ENCODE measurements at places on chromosomes 5 and 9.

GRCh38 chr9:74772121-74772520, 115.6 kb downstream of the TRPM6 start:
- DNase-seq, result no peak

- no peak for DNase-seq
These were observed 88.0 kb downstream of the TRIO start for GRCh38 chr5:14231156-14231555.

GRCh38 chr9:2029666-2030170, 14.6 kb downstream of the SMARCA2 start:
- DNase-seq, result no peak

DNA sequence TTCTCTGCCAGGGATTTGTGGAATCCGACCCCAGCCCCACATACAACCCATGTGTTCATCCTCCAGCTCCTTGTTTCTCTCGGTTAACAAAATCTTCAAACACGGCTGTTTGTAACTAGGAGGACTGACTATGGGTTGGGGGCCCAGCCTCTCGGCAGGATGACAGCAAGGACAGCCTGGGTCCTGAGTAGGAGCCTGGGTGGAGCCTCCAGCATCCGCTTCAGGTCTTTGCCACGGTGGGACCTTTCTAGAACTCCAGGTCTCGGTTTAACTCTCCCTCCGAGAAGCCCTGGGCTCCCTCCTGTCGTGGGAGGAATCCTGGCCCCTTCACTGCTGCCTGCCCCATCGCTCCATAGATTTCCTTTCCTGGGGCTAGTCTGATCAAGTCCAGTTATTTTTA, 248.5 kb downstream of the PBX3 start:
- DNase-seq, result no peak

DNA sequence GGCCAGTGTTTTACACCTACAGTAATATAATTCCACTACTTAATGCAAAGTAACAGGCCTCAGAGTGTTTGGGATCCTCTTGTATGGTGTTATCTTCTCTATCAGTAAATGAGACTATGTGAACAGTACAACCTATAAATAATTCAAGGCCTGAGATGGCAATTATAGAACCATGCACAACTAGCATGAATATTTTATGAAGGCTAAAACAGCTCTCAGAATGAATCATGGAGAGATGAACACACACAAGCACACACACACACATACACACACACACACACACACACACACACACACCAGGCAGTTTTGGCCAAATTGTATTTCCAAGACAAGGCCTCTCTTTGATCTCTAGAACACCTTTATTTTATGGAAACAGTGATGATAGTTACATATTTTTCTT, 224.9 kb downstream of the EBF1 start:
- DNase-seq, result no peak

GRCh38 chr9:3323714-3324113, 202.1 kb downstream of the RFX3 start:
- DNase-seq, result no peak

DNA sequence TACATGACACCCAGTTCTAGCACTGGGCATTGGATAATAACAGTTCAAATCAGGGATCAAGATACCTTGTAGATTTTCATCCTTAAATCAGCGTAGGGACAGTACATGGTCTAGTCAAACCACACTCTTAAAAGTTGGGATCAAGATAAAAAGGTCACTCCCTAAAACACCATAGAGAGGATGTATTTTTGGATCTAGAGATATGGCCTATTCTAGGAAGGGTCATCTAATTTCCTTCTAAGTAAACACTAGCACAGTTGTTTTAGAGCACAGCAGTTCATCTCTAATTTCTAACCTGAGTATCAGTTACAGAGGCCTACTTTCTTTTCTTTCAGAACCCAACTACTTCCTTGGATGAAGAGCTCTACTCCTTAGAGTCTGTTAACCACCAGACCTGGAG, 166.4 kb upstream of the GRIN3A start:
- DNase-seq, result no peak

GRCh38 chr5:1112596-1113331, 901 bp upstream of the SLC12A7 start:
- no peak for DNase-seq

DNA sequence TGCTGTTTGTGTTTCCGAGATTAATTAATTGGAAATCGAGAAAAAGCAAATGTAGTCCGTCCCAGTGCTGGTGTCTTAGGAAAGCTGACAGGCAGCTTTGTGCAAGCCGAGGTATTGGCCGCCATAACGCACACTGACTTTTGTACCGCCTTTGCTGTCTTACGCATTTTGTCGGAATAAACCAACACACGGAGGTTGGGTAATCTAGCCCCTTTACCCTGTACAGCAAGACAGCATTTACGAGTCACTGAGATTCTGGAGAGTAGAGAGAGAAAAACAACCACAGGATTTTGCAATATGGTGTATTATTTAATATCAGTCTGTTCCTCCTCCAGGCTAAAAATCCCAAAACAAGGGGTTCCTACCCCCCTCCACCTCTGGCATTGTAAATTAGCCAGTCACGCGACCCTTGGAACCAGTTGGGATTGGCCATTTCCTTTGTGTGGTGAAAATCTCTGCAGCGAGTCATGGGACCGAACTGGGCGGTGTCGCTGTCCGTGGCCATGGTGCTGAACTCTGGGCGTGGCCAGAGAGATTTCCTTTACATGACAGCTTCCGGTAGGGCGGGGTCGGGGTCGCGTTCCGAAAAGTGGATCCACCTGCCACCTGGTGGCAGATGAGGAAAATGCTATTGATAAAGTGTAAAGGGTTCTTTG, 10.3 kb upstream of the PCDHB1 start:
- DNase-seq, result peak; percentile 46

DNA sequence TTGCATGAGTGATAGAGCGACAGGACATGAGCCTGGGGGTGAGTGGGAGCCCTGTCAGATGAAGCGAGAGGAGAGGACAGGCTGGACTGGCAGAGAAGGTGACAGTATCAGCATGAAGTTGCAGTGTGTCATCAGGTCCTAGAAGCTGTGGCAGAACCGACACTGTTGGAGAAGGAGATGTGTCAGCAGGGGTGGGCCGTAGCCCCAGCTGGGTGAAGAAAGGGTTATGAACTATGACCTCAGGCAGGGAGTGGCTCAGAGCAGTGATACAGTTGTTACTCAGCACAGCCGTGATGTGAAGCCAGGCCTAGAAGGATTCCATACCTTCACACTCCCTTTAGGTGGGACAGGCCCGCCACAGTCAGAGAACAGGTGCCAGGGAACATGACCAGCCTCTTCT, 7.6 kb downstream of the PCYOX1L start:
- DNase-seq, result no peak

DNA sequence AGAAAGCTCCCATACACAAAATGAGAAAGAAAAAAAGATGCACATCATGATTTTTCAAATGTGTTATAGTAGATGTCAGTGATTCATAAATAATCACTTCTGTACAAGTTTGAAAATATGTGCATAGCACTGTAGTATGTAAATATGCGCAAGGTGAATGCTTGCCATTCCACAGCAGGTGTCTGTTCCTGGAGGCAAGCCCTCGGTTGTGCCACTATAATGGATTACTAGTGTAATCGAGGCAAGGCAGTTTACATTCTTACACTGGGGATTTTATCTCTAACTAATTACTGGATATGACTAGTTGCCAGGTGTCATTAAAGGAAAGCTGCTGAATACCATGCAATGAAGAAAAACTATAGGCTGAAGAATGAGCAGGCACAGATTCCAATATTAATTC, 93.6 kb downstream of the ARHGEF28 start:
- no peak for DNase-seq

- DNase-seq, result no peak
These were observed 215.3 kb upstream of the EDIL3 start for GRCh38 chr5:84599964-84600363.

DNA sequence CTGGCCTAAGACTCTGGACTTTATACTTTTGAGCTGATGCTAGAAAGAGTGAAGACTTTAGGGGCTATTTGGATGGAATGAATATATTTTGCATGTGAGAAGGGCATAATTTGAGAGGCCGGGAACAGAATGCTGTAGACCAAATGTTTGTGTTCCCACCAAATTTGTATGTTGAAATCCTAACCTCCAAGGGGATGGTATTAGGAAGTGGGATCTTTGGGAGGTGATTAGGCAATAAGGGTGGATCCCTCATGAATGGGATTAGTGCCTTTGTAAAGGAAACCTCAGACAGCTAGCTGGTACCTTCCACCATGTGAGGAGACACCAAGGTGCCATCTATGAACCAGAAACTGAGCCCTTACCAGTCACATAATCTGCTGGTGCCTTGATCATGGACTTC, 165.1 kb upstream of the S1PR3 start:
- no peak for DNase-seq

DNA sequence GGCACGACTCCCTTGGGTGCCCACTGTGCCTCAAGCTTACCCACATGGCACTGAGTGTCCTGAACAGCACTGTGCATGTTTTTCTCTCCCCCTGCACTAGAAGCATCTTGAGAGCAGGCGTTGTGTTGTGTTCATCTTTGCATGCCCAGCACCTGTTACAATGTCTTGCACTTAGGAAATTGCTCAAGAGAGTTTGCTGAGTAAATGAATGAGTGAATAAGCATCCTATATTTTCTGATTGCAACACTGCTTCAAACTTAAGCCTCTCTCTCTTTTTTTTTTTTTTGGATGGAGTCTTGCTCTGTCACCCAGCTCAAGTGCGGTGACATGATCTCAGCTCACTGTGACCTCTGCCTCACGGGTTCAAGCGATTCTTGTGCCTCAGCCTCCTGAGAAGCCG, 94.5 kb downstream of the LMNB1 start:
- no peak for DNase-seq

DNA sequence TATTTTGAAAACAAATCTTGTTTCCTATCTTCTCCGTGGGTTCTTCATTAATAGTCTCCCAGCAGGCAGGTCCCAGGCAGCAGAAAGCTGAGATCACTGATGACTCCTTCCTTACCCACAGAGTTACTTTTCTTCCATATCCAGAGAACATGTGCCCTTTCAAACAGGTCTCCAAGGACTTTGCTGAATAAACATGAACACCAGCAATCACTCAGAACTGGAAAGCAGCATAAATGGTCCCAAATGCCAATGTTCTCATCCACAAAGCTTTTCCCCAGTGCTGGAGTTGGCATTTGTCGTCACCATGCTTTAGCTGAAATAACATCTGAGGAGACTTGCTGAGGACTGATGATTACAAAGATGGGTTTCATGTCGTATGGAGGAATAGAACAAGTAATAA, 134.0 kb downstream of the YIPF5 start:
- no peak for DNase-seq

GRCh38 chr5:142320851-142321560, 3.8 kb downstream of the SPRY4 start:
- DNase-seq, result no peak

- peak; percentile 48 for DNase-seq
These were observed 22.5 kb downstream of the FGD3 start for GRCh38 chr9:92969516-92970466.

- DNase-seq, result no peak
These were observed 618.4 kb downstream of the PDE4D start for GRCh38 chr5:59275170-59275509.

DNA sequence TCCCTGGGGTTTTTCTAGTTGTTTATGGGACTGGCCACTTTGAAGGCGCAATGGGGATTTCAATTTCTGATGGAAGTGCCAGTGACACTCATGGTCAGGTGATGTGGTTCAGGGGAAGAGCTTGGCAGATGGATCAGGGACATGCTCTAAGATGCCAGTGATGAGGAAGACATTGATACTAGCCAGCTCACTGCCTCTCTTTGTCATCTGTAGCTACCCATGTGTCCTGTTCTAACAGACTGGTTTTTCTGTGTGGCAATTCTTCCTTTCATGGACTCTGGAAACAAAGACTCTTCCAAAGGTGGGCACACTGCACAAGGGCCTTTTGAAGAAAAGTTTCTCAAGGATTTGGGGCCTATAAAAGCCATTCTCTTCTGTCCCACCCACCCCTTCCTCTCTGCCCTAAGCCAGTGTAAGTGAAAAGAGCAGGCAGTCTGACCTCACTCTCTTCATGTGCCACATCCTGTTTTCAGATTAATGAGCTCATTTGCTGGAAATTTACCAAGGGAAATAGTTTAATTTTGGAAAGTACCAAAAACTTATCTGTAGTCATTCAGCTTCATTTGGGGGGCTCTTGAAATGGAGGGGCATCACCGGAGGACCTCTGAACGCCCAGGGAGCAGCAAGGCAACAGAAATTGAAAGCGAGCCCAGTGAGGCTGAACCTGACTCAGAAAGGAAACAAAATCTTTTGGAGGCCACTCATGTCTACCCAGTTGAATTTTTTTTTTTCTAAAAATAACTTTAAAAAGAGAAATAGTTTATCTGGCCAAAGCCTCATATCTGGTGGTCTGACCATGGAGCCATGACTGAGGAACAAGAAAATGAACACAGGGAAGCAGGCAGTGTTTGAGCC, 4.9 kb upstream of the TRAF1 start:
- peak; percentile 70 for DNase-seq

DNA sequence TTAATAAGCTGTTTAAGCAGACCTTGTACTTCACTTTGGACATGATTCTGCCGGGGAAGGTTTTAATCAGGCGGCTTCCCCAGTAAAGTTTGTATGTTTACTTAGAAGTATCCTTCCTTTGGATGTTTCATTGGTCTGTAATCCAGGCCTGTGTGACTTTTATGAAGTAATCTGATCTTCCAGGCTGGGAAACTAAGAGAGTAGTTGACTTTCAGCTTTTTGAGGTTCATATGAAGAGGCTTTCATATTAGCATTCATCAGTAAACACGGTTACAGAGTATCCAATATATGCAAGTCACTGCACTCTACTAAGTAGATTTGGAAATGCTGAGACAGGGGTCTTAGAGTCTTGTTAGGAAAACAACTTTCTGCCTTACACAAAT, 1.1 kb downstream of the DNAJC21 start:
- DNase-seq, result no peak

- no peak for DNase-seq
These were observed 180.8 kb downstream of the RASEF start for GRCh38 chr9:82882138-82882537.

DNA sequence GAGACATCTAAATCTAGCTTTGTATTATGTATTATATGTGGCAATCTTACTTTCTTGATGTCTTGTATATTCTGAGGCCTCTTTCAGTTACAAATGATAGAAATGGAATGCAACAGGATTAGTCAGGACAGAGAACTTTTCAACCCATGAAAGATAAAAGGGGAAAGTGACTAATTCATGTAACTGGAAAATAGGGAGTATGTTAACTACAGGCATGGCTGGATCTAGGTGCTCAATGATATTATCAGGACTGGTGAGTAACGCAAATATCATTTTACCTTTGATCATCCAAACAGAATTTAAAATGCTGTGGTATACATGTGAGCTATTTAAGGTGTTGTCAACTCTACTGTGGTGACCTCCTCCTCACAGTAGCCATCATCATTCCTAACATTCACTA, 215.7 kb upstream of the GLRA1 start:
- no peak for DNase-seq

GRCh38 chr9:134571946-134572917, 69.4 kb upstream of the COL5A1 start:
- DNase-seq, result no peak

Measured in CD8-positive, alpha-beta T cell (primary cell).